A549 treated with DMSO at 1 μM for 4 hours (cell line): ENCODE measurements at places on chromosomes 5 and 9. TPM values are rescaled to one million over a fixed set of nuclear protein-coding genes. Genes with fewer than 3 reads are reported as not detected.

Gene RMI1
- total RNA-seq: 10.5 to 15.2 TPM (median 12.5 TPM) in 5 replicates

Gene SELENOP
- 0.10 to 0.72 TPM (median 0.42 TPM) in 5 replicates for total RNA-seq

Gene FGF1
- 0.24 to 1.6 TPM (median 0.65 TPM) in 5 replicates for total RNA-seq

Gene FOXD1
- 16.1 to 22.6 TPM (median 18.1 TPM) in 5 replicates for total RNA-seq
